ENCODE measurements at places on chromosomes 7 and 10.

DNA sequence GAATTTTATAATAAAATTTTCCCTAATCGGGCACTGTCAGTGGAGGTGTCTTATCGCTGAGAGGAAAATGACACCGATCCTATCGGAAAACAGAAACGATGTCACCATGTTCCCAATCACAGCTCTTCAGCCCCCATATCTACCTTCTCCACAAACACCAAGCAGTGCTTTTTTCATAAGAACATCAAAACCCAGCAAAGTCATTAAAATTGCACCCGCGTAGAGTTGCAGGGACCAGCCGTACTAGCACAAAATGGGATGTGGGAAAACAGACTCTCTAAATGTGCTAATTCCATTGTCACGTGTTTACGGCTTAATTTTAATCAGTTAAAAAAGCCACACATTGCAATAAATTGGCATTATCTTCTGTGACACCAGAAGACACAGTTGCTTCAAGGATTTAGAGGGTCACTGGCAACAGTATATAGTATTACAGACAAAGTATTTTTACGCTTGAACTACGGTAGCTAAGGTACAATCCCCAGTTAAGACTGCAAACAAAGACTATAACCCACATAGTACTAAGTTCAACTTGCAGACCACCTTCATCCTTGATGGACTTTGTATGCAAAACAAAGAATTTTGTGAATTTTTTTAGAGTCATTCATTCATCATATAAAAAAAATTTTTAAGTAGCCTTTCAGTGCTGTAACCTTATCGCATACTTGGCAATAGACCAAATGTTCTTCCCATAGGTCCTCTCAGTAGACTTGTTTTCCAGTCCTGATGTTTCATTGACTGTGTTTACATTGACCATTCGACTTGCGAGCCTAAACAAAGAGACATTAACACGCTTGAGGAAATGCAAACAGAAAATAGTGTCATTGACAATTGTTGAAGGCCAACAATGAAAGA is 116.0 kb downstream of the VTI1A start:
- no peak for DNase-seq

DNA sequence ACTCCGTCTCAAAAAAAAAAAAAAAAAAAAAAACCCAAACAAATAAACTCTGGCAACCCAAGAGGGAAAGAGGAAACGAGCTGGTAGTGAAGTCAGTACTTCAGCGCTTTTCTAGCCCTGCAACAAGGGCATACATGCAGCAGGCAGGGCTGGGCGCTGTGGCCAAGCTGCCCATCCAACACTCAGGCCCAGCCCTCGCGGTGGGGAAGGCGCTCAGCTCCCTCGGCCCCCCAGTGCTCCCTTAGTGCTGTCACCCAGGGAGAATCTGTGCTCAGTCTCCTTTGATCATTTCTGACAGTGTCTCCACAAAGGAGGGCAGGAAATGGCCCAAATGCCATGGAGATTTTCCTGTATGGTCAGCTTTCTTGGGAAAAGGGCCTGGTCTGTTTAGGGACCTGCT is 97.2 kb downstream of the SMURF1 start:
- no peak for DNase-seq

DNA sequence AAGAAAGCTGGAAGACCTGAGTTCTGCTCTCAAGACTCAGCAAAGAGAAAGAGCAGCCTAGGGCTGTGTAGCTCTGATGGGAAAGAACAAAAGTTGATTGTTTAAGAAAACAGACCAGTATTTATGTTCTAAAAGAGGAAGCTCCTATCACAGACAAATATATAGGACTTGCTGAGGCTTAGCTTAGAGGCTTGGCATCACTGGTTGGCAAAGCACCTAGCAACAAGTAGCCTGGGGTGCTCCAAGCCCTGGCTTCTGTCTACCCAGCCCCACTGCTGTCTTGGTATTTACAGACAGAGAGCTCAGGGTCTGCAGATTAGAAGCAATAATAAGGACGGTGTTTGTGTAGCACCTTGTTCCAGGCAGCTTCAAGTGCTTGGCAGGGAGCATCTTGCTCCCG is 36.9 kb upstream of the CCDC3 start:
- no peak for DNase-seq

DNA sequence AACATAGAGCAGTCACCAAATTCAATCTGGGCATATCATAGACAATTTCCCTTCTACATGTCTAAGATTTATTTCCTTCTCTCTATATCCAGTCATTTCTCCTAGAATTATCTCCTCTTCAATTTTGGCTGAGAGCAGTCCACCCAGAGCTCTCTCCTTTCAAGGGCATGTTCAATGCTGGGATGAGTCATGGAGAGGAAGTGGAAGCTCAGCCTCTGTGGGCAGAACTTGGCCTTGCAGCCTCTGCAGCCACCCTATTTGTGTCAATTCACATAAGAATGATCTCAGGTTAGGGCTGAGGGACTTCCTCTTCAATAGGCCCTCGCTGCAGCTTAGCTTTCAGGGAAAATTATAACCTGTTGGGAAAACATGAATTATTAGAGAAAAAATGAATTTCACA is 560.8 kb downstream of the POM121L12 start:
- DNase-seq: no peak

DNA sequence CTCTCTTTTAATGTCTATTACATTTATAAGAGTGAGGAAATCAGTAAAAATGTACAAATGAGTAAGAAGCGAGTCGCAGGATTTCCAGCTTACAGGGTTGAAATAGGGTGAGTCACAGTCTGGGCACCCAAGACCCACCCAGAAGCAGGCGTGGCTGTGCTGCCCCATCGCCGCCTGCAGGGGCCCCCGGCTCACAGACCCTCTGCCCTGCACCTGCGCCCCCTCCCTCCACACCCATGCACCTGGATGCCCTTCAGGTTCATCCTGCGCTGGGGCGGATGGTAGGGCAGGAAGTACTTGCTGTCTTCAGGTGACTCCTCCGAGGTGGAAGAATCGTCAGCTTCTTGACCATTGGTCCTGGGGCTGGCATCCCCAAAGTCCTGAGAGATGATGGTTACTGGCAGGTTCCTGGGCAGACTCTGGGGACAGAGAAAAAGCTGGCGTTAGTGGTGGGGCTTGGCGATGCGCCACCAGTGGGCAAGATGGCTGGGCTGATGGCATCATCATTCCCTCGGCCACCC is 90.2 kb upstream of the GNA12 start:
- no peak for DNase-seq

DNA sequence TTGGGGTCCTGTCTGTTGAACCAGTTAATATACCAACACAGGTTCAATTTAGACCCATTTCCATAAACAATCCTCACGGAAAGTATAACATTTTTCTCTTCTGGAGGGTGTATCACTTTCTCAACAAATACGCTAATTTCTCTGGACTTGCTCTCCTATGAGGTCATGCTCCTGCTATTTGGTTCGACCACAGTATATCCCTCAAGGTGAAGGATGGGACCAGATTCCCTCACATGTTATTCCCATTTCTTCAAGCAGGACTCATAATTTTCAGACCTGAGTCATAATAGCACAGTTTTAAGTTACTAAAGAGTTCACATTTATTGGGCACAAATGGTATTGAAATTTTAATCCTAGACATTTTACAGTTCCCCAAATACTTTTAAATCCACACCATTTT is 57.2 kb downstream of the ADAM12 start:
- DNase-seq: no peak

DNA sequence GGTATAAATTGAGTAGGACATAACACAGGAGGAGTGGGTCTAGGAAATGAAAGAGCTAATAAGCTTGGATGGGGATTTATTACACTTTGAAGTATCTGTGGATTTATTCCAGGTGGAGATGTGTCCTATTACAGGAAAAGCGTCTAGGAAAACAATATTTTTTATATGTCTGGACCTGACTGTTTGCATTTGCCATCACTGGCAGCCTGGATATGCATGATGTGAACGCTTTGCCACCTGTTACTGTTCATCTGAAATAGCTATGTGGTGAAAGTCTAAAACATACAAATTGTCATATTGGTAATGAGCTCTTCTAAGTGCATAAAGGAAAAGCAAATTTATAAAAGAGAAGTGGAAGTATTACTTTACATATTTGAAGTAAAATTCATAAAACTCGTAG is 31.6 kb upstream of the AGMO start:
- DNase-seq: no peak

DNA sequence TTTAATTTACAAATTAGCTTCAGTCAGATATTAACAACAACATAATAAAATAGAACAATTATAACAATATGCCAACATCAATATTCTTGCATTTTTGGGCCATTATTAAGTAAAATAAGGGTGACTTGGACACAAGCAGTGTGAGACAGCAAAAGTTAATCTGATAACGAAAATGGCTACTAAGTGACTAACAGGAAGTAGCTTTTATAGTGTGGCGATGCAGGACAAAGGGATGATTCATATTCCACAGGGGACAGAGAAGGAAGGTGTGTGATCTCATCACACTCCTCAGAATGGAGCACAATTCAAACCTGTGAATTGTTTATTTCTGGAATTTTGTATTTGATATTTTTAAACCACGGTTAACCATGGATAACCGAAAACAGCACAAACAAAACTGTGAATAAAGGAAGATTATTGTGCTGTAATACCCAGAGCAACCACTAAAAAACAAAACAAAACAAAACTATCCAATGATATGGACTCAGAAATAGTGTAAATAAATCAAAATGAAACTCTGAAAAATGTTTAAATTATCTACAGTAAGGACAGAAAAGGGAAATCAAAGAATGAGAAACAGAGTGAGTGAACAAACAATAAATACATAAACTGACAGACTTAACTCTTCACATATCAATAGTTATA is 66.9 kb upstream of the TFEC start:
- DNase-seq: no peak

- DNase-seq: no peak
Measured at GRCh38 chr10:102616066-102616770, 28.1 kb upstream of the TRIM8 start.

DNA sequence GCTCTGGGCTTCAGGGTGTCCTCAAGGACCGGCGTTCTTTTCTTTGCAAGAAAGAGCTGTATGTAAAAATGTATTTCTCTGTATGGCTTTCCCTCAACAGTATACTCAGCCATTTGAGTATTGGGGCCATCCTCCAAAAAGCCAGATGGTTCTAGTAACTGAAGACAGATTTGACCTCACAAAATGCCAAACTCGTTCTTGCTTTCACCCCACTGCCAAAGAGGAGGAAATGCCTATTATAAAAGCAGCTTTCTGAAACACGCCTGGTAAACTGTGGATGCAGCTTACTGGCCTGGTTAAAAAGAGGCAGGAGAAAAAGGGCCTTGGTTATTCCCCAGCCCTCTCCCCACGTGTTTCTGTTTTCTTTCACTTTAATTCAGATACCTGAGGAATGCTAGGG is 7.7 kb upstream of the HTR5A start:
- DNase-seq: no peak

DNA sequence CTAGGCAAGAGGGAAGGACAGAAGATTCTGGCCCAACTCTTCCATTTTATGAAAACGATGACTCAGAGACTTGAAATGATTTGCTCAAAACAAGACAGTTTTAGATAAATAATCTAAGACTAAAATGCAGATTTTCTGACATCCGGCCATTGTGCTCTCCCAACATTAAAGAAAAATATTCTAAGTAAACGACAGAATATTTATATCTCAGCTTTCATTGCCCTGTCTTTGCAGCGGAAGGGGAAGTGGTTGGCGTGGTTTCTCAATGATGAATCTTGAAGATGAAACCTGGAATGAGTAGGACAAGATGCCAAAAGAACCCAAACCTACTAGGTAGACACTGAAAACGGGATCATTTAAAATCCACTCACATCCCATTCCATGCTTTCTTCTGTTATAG is 28.9 kb upstream of the NPY start:
- no peak for DNase-seq

GRCh38 chr7:88256906-88257305 is 37.1 kb upstream of the SRI start:
- no peak for DNase-seq

GRCh38 chr7:47938574-47939165 is 9.6 kb downstream of the PKD1L1 start:
- no peak for DNase-seq

DNA sequence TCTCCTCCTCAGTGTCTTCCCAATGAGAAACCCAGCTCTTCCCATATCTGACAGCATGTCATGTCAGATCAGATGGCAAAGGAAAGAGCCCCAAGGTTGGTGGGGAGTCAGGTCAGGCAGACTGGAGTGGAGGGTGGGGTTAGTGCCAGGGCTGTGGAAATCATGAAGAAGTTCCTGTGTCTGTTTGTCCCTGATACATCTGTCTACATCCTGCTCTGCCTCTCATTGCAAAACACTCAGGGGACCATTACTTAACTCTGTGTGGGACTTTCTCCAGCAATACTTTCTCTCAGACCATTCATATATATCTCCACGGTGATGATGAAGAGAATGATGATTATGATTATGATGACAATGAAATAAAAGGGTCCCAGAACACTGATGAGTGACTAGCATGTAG is 3.3 kb downstream of the PRRT4 start:
- DNase-seq: no peak

Data from stimulated activated CD8-positive, alpha-beta memory T cell treated with anti-CD3 and anti-CD28 coated beads, Interleukin-7, amount 100 ng/mL, for 24 hours (primary cell).